Amygdala (tissue), 56 donors: ENCODE measurements at places on chromosomes 6 and 20.

DNA sequence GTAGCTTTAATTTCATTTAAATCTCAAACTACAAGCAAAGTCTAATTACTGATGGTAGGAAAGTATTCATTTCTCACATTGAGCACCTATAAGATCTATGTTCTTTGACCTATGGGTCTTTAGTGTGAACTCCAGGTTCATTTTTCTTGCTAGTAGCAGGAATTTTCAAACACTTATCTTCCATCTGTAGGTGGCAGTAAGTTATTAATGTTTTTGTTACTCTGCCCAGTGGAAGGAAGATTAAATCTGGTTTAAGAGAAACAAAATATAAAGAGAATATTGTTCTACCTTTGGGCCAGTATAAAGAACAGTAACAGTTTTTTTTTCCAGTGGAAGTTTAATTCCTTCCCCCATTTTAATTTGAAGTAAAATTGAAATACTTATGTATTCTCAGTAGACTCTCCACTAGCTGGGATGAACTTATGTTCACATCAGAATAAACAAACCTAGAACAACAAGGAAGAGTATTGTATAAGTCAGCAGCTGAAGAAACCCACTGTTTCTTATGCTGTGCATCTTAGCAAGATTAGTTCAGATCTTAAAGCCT, 328.2 kb downstream of the PHF3 start:
- no peak for DNase-seq

- DNase-seq, result no peak
These were observed 12.9 kb upstream of the CEP85L start for GRCh38 chr6:118663993-118664985.

DNA sequence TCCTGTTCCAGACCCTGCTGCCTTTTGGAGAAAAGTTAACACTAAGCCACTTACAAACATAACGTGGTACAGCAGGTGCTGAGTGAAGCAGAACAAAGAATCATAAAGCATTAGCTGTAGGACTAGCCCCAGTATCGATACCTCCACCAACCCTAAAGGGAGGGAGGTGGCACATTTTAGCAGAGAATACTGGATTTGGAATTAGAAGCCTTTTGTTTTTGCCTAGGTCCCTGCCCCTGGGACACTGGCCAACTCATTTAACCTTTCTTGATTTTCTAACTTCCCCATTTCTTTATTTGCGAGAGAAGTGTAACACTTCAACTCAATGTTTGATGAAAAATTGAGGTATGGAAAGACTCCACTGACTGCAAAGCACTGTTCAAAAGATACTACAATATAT, 93.5 kb downstream of the B3GAT2 start:
- DNase-seq, result no peak

GRCh38 chr6:33249732-33250630, 21.7 kb downstream of the VPS52 start:
- no peak for DNase-seq

GRCh38 chr20:49713753-49714712, at the start of gene B4GALT5:
B4GALT5 (minus strand) TSS chr20:49713878; CDS start chr20:49713690, 188 bp downstream.
- DNase-seq, result peak; percentile 72

- no peak for DNase-seq
These were observed 5.1 kb downstream of the UBE2V1 start for GRCh38 chr20:50107796-50108331.

- DNase-seq, result no peak
These were observed 207.7 kb downstream of the TBX18 start for GRCh38 chr6:84556541-84557335.

DNA sequence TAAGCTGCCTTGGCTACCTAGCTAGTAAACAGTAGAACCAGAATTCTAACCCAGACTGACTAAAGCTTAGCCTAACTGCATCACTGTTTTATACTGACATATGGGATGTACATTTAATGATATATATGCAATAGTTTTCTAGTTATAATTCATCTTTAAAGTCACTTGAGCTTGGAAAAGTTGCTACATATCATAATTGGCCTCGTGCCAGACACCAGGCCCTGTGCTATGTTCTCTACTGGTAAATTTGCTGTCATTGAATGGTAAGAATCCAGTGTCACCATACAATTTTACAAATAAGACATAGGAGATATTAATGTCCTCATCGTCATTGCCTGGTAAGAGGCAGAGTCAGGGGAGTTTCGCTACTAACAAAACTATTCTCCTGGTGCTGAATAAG, 396.8 kb downstream of the CDKAL1 start:
- no peak for DNase-seq

DNA sequence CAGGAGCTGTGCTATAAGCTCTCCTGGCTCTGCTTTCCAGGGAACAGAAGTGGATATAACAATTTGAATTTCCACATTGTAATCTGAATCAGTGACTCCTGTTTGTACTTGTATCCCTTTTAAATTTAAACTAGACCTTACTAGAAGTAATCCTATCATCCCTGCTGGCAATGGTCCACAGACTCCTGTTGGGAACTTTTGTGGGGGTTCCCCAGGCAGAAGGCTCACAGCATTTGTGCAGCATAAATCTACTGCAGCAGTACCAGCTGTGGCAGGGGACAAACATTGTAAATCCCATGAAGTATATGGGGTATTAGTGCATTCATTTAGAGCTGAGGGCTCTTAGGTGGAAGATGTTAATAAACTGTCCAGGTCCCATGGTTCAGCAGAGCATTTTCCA, 12.0 kb upstream of the PDCD2 start:
- no peak for DNase-seq

- no peak for DNase-seq
These were observed 11.9 kb upstream of the TGM3 start for GRCh38 chr20:2283706-2284423.

GRCh38 chr6:7047966-7048365, 59.8 kb upstream of the RREB1 start:
- no peak for DNase-seq

DNA sequence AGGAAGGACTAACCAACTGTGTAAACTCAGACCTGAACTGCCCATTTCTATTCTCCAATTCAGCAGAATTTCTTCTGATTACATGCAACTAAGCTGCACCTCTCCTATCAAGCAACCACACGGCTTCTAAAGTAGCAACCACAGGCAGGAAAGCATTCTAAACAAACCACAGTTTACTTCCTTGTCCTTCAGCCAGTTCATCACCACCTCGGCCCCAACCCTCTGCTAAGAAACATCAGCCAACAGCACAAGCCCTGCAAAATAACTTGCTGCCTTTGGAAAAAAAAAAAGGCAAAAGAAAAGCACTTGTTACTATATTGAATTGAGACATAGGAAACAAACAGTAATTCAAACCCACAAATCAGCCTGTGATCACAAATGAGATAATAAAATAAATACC, 140.3 kb downstream of the NFATC2 start:
- no peak for DNase-seq

GRCh38 chr20:58719258-58719657, 26.7 kb downstream of the NPEPL1 start:
- DNase-seq, result no peak

- DNase-seq, result no peak
These were observed 226.0 kb downstream of the TPBG start for GRCh38 chr6:82589509-82590206.

- DNase-seq, result no peak
These were observed 85.0 kb upstream of the TOP1 start for GRCh38 chr20:40943591-40943990.

DNA sequence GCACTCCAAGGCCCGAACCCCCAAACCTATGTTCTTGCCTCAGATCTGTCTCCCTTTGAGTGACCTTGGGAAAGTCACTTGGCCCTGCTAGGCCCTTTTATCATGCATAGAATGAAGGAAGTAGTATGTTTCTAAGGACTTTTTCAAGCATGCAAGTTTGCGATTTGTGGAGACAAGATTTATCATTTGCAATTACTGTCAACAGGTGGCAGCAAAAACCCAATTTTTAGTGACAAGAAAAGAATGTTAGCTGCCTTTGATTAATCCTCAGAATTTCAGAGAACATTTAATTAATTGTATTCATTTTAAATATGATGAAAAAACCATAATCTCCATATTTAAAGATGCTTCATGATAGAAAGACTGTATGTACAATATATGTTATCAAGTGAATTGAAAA, 28.3 kb upstream of the PREP start:
- DNase-seq, result no peak

DNA sequence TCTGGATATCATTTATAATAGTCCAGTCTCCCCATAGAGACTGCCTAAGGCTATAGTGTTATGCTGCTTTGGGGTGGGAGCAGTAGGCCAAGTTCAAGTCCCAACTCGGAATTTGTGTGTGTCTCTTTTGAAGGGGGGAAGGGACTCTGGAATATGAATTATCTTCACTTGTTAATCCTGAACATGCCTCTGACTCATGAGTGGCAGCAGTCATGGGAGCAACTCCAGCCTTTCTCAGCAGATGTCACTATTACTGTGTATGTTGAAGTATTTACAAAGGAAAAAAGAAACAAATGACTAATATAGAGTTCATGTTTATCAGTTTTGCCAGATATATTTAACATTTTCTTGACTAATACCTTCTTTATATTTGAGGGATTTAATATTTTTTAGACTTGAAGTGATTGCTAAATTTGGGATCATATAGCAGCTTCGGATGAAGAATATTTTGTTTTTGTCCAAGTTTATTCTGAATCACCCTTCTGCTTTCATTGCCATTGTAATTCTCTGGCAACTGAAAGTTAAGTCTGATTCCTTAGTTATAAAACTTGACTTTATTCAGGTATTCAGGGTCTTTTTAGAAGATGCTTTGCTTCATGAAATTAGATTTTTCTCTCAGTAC, 23.4 kb downstream of the FAM217A start:
- peak; percentile 28 for DNase-seq

DNA sequence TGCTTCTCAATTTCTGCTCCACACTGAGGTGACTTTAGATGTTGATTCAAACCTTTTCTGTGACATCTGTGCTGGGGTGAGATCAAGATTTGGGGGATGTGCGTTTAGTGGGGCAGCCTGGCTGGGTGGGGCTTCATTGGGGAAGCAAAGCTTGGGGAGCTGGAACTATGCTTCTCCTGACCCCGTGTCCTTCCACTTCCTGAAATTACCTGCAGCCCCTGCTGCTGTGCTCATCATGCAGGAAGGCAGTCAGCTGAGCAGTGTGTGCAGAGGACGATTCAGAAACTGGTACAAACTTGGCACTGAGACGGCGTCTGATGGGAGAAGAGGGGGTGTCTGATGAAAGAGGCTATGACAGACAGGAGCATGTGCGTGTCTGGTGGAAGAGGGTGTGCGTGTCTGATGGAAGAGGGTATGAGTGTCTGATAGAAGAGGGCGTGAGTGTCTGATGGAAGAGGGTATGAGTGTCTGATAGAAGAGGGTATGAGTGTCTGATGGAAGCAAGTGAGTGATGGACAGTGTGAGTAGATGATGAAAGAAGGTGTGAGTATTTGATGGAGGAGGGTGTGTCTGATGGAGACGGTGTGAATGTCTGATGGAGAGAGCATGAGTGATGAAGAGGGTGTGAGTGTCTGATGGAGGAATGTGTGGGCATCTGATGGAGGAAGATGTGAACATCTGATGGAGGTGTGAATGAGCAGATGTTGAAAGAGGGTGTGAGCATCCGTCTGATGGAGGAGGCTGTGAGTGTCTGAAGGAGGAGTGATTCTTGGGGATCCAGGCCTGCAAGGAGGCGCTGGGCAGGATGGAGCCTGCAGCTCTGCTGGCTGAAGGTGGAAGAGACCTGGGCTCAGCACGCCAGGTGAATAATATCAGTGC, 103.4 kb downstream of the SYCP2 start:
- DNase-seq, result no peak

- no peak for DNase-seq
These were observed 153.1 kb downstream of the RCAN2 start for GRCh38 chr6:46338131-46338530.

GRCh38 chr20:59001449-59002171, 5.4 kb downstream of the CTSZ start:
- DNase-seq, result no peak

GRCh38 chr6:84517741-84518530, 246.5 kb downstream of the TBX18 start:
- no peak for DNase-seq

GRCh38 chr6:5541751-5542432, 280.6 kb downstream of the FARS2 start:
- DNase-seq, result no peak

DNA sequence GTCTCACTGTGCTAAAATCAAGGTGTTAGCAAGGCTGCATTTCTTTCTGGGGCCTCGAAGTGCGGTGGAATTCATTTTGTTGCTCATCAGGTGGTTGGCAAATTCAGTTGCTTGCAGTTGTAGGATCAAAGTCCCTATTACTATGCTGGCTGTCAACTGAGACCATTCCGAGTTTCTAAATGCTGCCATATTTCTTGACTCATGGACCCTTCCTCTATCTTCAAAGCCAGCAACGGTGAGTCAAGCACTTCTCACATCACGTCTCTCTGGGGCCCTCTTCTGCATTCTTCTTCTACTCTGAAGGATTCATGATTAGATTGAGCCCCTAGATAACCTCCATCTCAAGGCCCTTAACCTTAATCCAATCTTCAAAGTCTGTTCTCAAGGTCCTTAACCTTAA, 619.7 kb downstream of the HACE1 start:
- no peak for DNase-seq

DNA sequence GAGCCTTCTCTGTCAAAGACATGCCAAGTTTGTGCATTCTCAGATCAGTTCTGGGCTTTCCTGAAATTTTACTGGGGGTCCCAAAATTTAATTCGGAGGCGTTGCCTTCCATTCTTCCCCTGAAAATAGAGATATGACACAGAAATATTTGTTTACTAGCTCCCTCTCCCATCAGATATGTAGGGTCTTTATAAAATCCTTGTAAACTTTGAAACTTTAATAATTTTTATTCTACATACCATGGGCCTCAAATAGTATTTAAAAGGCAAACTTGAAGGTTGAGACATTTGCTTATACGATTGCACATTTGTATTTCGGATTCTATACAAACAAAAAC, 54.6 kb downstream of the IL20RA start:
- no peak for DNase-seq

DNA sequence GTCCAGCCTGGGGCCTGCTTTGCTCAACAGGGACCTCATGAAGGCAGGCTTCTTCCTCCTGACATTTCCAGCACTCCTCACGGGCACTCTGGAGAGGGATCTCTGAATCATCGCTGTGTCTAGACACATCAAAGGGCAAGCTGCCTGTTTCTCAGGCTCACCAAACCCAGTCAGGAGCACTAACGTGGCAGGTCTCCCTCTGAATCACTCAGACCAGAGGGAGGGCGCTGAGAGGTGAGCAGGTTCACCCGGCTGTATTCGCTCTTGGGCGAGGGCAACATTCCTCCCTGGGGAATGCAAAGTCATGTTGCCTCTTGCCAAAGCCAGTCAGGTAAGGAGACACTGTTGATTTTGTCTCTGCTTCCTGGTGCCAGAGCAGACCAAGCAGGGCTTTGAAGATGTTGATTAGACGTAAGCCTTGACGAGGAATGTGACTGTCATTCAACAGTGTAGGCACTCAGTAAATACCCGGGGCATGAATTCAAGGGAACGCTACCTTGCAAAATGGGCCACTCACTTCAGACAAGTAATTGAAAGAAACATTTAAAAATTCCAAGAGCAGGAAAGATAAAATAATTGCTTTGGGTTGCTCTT, 50.1 kb downstream of the CYP24A1 start:
- no peak for DNase-seq

- no peak for DNase-seq
These were observed 75.1 kb upstream of the DUSP22 start for GRCh38 chr6:217048-217659.
